CD8-positive, alpha-beta memory T cell (primary cell): ENCODE measurements at places on chromosomes 2 and 18. TPM values are rescaled to one million over a fixed set of nuclear protein-coding genes. Genes with fewer than 3 reads are reported as not detected.

VWC2L gene
- total RNA-seq = not detected

NEU4 gene
- total RNA-seq = not detected

KRCC1 gene
- total RNA-seq = 14.8 TPM

RESP18 gene
- total RNA-seq = not detected

FLACC1 gene
- 2.5 TPM for total RNA-seq

GAD1 gene
- total RNA-seq = 1.0 TPM

BCL11A gene
- 0.15 TPM for total RNA-seq

FHOD3 gene
- total RNA-seq = not detected

NT5DC4 gene
- total RNA-seq = not detected

PSTPIP2 gene
- 24.9 TPM for total RNA-seq

B4GALT6 gene
- total RNA-seq = 5.1 TPM

PROKR1 gene
- not detected for total RNA-seq

IL1R2 gene
- 0.85 TPM for total RNA-seq
